Activated naive CD4-positive, alpha-beta T cell treated with Interleukin-2 at 50 U/mL for 16 hours (primary cell): ENCODE measurements at places on chromosomes 7 and 10.

DNA sequence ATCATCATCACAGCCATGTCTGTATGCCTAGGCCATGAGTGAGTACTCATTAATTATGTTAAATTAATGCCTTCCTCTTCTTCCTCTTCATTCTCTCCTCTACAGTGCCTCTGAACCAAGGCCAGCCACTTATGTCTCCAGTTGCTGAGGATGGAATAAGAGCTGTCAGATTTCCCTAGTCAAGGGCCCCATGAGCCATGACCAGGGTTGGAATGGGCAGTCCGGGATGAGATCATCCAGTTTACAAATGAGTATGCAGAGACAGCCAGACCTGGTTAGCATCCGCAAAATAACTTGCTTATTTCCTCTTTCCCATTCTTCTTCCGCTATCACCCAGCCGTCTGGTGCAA lies 342.7 kb downstream of the GRID1 start:
- no peak for DNase-seq

DNA sequence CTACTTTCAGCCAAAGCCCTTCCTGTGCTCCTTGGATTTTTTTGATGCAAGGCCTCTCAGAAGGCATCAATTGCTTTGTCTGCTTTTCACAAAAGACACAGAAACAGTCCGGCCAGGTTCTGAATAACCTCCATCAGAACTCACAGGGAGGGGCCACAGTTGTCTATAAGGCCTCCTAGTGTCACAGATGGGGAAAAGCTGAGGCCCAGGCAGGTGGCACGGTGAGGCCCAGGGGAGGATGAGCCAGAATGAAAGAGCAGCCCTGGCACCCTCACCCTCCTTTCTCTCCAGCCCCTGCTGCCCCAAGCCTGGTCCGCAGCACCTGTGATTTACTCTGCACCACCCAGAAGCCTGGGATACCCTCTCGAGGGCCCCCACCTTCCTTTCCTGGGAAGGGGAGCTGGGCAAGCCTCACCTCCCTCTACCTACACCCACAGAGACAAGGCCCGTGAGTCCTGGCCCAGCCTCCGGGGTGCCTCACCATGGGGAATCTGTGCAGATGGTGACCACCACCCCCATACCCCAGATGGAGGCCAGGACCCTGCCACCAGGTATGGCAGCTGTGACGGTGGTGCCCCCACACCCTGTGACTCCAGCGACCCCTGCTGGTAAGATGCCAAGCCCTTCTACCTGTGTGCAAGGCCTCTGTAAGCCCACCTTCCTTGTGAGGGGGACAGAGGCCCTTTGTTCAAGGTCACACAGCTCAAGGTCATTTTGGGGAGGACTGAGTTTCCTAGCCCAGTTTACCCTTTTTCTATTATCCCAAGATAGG lies 26.2 kb upstream of the ZNF467 start:
- DNase-seq: peak; percentile 55

DNA sequence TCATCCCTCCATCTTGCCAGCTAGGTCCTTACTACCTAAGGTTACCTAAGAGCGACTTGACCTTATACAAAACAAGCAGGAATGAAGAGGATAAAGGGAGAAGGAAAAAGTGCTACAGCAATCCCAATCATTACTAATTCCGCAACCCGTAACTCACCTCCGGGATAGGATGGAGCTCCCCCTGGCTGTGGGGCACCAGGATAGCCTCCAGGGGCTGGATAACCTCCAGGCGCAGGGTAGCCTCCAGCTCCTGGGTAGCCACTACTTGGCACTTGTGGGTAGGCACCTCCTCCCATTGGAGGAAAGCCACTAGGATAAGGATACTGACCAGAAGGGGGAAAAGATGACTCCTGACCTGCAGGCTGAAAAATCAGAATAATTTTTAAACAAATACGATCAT lies 15.8 kb downstream of the ANXA7 start:
- DNase-seq: no peak

- DNase-seq: no peak
These were observed 10.4 kb upstream of the IL15RA start for GRCh38 chr10:5987747-5988146.

DNA sequence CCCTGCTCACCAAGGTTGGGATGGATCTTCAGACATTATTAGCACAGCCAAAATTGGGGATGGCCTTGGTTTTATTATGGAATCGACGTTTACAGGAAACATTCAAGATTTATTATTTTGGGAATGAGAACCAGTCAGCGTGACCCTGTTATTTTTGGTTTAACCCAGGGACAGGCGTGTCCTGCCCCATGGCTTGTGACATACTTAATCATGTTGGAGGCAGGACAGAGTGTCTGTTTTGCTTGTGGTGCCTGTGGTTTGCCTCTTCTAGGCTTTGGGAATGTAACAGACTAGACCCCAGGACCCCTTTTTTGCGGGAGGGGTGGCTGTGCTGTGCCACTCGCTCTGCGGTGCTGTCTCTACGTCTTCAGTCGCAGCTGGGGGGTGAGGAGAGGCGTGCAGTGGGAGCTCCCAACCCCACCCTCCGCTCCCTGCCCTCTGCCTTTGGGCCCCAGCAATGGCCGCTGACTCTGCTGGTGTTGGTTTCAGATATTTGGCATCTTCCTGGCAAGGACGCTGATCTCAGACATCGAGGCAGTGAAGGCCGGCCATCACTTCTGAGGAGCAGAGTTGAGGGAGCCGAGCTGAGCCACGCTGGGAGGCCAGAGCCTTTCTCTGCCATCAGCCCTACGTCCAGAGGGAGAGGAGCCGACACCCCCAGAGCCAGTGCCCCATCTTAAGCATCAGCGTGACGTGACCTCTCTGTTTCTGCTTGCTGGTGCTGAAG lies 20.1 kb upstream of the SH2D4B start:
- DNase-seq: no peak

- DNase-seq: no peak
These were observed 68.0 kb upstream of the CDCA7L start for GRCh38 chr7:22013711-22014110.
